ENCODE measurements at places on chromosomes 16 and 17.

DNA sequence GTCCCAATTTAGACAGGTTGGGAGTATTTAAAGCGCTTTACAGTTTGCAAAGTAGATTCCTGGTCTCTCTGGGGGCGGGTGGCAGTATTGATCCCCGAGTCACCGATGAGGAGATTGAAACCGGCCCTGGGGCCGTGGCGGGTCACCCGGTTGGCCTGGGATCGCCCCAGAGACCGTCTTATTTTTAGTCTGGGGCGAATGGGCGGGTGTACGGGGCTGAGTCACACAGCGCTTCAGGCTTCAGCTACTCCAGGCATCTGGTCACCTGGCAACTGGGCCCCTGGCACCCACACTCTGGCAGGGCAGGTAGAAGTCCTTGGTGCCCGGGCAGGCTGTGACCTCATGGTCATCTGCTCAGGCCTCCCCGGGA is 669 bp downstream of the MIEF2 start:
- DNase-seq, result no peak

DNA sequence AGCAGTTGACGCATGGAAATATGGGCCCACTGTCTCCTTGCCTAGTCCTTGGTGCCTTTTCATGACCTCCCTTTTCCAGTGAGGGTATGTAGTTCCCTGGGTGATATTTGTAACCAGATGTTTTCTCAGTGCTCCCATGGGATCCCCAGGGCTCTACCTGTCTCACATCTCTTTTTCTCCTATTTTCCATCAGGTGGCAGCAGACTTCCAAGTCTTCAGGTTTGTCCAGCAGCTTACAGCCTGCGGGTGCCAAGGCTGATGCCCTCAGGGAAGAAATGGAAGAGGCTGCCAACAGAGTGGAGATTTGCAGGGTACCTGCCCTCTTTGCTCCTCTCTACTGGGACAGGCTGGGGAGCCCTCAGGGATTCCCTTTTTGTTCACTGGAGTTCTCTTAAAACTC is 89.1 kb downstream of the ELAC2 start:
- DNase-seq, result no peak

DNA sequence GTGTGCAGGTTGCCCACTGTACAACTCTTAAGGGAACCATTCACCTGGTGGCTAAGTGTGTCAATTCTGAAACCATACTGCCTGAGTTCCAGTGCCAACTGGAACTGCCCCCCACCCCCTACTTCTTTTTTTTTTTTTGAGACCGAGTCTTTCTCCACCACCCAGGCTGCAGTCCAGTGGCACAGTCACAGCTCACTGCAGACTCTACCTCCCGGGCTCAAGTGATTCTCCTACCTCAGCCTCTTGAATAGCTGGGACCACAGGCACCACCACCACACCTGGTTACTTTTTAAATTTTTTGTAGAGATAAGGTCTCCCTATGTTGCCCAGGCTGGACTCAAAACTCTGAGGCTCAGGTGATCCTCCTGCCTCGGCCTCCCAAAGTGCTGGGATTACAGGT is 40.4 kb upstream of the DHX8 start:
- no peak for DNase-seq

- DNase-seq, result no peak
These were observed 1.1 kb downstream of the MT1E start for GRCh38 chr16:56626685-56627084.

GRCh38 chr17:32763855-32764439 is 113.0 kb downstream of the MYO1D start:
- DNase-seq, result no peak
